T-cell (primary cell): ENCODE measurements at places on chromosomes 3 and 15.

DNA sequence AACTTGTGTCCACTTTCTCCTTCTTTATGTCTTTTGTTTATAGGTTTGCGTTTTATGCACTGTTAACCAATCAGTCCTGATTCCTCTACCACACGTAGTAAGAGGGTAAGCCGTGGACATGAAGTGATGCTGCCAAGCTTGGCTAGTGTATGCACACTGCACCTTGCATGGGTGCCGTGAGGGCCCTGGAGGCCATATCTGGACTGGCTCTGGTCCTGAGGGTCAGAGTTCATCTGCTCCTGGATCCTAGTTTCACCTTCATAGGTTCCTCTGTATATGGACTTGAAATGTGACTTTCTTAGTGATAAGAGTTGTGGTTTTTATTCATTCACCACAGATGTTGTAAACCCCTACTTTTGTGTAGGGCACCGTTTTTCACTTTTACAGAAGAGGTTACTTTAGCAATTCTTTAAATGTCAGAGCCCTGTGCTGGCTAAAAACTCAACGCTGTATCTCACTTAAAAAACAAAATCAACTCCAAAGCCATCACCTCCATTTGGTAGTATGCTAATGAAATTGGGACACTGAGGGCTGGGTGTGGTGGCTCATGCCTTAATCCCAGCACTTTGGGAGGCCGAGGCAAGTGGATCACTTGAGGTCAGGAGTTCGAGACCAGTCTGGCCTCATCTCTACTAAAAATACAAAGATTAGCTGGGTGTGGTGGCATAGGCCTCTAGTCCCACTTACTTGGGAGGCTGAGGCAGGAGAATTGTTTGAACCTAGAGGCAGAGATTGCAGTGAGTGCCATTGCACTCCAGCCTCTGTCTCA is 22.9 kb downstream of the SIAH2 start:
- no peak for DNase-seq

DNA sequence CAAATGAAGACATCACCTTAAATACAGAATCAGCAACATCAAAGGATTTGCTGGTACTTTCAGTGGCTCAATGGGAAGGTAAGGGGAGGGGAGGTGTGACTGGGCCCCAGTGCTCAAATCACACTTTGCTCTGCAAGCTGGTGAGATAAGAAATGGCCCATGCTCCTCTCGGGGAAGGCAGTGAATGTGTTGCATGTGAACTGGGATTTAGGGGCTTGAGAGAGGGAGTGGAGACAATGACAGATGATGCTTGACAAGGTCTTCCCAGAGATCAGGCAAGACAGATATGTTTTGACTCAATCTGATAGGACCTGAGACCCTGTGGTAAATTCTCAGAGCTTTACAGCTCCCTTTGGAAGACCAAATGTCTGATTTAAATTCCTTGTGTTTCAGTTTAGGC is 233.0 kb upstream of the PROK2 start:
- no peak for DNase-seq

GRCh38 chr3:119885746-119886530 is 104.0 kb downstream of the NR1I2 start:
- no peak for DNase-seq

DNA sequence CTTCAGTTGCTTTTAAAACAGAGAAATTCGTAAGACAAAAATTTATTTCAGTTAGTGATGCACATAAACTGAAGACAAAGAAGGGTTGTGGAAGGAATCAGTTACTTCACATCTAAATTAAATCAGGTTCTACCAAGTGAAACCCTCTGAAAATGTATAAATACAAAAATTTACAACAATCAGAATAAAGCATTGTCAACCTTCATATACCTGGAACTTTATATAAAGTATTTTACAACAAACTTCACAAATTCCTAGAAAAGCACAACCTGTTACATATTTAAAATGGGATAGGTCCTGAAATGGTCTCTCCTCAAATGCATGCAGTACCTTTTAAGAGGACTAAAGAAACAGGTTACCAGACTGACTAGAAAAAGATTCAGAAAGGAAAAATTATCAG is 26.9 kb downstream of the ATOSA start:
- no peak for DNase-seq

- no peak for DNase-seq
Measured at GRCh38 chr3:112604536-112604935, 36.4 kb downstream of the CCDC80 start.

GRCh38 chr3:188139466-188139865 is 14.5 kb upstream of the LPP start:
- DNase-seq: no peak

- DNase-seq: no peak
Measured at GRCh38 chr3:56975567-56975966, 84.9 kb upstream of the SPATA12 start.

- no peak for DNase-seq
Measured at GRCh38 chr3:114093596-114093995, 37.1 kb downstream of the QTRT2 start.

DNA sequence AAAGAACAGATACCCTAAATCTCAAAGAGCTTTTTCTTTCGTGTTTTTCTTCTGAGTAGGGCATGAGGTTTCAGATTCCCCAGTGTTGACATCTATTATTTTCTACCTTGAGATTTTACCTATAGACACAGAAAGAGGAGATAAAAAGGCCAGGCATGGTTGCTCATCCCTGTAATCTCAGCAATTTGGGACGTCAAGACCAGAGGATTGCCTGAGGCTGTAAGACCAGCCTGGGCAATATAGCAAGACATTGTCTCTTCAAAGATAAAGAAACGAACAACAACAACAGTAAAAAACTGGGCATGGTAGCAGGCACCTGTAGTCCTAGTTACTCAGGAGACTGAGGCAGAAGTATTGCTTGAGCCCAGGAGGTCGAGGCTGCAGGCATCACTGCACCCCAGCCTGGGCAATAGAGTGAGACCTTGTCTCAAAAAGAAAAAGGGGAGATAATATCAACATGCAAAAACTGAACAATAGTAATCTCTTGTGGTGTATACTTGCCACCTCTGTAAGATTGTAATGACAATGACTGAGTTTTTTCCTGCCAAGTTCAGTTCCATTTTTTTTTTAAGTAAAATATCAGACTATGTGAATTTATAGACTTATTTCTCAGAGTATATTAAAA is 71.3 kb downstream of the MBNL1 start:
- DNase-seq: no peak

DNA sequence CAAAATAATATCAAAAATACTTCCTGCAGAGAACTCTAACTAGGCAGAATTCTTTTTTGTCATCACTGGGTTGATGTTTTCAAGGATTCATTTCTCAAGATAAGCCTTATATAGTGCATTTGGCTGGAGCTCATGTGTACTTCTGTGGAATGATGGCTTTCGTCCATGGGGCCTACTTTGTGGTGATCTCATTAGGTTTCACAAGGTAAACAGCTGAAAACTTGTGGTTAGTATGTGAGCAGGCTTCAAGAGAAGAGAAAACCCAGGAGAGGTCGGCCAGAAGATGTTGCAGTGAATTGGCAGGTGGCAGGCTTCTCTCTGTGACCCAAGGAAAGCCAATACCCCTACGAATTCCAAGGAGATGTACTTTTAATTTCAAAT is 121.4 kb upstream of the PHLDB2 start:
- no peak for DNase-seq

- DNase-seq: no peak
Measured at GRCh38 chr15:28125673-28126651, 26.8 kb upstream of the OCA2 start.

GRCh38 chr3:189567766-189568420 is 63.3 kb upstream of the TP63 start:
- no peak for DNase-seq

DNA sequence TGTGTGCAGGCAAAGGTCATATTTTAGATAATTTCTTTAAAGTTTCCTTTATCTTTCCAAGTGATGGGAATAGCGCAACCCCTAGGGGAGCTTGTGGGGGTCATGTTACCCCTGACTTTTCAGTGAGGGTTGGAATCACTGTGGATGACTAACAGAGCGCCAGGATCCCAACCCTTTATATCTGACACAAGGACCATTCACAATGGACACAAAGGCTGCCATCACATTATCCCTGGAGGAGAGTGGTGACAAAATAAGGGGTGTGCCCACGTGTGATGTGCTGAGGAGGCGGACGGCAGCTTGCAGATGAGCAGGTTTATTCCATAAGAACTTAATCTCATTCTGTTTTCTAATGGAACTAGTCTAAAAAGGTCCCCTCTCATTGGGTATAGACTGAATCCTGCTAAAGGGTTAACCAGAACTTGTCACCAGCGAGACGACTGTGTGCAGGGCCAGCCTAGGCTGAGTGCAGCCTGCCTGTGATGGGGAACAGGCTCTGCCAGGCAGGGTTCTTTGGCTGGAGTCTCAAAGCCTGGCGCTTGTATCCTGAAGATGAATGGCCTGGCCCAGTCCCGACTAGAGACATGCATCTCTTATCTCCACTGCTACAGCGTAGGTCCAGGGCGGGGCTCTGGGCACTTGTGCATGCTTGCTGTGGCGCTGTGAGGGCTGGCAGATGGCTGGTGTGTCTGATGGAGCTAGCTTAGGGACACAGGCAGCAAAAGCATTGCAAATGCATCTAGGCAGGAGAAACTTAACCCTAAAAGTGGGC is 50.2 kb downstream of the CHDH start:
- no peak for DNase-seq

DNA sequence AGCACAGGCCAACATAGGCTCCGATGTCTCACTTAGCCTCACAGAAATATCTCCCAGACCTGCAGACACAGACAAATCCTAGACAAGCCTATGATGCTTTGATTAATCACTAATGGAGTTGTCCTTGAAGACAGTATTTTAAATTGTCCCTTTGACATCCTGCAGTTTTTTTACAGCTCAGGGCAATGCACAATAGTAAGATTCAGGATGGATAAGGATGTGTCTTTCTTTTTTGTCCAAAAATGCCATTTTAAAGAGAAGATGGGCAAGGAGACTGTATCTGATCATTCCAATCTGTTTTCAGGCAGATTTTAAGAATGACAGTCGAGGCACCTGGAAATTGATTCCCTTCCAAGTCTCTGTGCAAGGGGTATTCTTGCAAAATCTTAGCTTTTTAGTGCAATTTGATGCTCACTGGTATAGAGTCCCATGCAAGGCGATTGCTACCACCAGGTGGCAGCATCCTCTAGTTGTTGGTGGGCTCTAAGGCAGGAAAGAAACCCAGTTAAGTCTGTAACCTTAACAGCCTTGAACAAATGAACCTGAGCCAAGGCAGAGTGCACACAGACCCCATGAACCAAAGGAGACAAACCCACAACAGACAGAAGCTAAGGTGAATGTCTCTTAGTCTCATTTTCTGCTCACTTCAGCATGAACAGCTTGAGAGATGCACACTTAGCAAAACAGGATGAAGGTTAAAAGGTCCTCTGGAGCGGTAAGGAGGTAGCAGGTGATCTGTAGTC is 51.2 kb upstream of the MINAR1 start:
- DNase-seq: peak; percentile 60

DNA sequence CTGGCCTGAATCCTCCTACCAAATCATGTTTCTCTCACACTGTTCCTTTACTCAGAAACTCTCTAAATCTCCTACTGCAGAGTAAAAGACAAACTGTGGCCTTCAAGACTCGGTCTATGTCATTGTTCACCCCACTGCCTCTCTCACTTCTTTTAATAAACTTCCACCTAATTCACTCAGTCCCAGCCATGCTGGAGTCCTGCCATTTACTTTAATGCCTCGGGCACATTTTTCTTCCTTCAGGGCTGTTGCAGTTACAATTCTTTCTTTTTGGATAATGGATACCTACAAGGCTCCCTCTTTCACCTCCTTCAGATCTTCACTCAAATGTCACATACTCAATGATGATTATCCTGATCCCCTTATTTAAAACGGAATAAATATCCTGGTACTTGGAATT is 955.6 kb downstream of the ROBO1 start:
- DNase-seq: no peak

- DNase-seq: no peak
Measured at GRCh38 chr15:99095626-99096025, 9.3 kb upstream of the SYNM start.

GRCh38 chr15:50487287-50487686 is 59.2 kb downstream of the USP50 start:
- no peak for DNase-seq

- no peak for DNase-seq
Measured at GRCh38 chr15:48560321-48561051, 85.0 kb downstream of the FBN1 start.

DNA sequence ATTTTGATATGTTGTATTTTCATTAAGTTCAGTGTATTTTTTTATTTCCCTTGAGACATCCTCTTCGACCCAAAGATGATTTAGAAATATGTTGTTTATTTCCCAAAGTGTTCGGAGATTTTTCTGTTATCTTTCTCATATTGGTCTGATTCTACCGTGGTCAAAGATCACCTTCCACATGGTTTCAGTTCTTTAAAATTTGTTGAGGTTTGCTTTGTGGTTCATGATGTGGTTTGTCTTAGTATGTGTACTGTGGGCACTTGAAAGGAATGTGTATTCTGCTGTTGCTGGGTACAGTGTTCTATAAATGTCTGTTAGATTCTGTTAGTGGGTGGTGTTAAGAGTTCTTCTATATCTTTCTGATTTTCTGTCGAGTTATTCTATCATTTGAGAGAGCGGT is 103.4 kb upstream of the FHIT start:
- DNase-seq: no peak

GRCh38 chr3:150091626-150092025 is 120.9 kb upstream of the PFN2 start:
- no peak for DNase-seq

DNA sequence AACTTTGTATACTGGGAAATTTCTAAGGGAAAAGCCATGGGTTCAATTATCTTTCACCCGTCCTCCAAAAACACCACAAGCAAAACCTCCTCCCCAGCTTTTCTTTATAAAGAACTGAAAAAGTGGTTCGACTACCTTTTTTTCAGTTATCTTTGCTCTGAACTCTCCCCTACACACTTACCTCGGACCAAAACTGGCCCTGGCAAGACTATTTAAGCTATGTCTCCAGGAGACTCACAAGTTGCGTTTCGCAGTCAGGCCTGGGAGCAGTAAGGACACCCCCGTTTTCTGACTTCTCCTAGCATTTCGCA is 645 bp downstream of the COPS2 start:
- no peak for DNase-seq

DNA sequence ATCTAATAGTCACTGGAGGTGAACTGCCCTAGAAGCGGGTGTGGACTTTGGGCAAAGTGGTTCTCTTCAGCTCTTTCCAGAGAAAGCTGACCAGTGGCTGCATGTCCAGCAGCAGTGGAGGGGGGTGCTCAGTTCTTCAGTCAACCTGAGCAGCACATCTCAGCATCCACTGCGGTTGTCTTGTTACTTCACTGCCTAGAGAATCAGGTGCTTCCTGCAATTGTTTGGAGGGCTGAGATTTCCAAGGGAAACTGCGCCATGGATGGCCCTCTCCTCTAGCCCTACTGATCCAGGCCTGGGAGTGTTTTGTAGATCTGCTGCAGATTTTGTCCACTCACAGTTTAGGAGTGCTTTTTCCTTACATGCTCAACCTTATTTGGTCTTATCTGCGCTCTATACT is 65.6 kb upstream of the CFAP161 start:
- DNase-seq: no peak
